Dermis microvascular lymphatic vessel endothelial cell (primary cell): ENCODE measurements at places on chromosomes 11 and 22. TPM values are rescaled to one million over a fixed set of nuclear protein-coding genes. Genes with fewer than 3 reads are reported as not detected.

Gene RBMXL2
- not detected in 2 replicates for total RNA-seq

GRCh38 chr11:65781152-65781961 is 581 bp upstream of the AP5B1 start:
- DNase-seq: peak; percentile 42

Gene GPHA2
- total RNA-seq: not detected in 2 replicates

DNA sequence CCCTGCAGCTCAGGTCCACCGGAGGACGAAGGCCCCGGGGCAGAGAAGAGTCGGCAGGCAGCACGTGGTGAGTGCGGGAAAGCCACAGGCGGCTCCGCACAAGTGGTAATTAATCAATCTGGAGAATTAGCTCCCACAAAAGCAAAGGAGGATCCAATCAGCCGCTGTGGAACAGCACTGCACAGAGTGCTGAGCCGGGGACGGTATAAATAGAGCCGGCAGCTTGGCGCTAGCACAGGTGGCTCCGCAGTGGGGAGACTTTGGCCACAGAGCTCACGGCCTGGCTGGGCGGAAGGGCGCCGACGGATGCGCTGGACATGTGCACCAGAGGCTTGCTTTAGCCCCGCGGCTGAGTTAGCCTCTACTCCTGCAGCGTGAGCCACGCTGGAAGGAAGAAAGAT is 48.9 kb downstream of the IGSF9B start:
- no peak for DNase-seq

Gene BIK
- total RNA-seq: 1.0 and 1.4 TPM in 2 replicates

GRCh38 chr11:117217141-117218084 is 14.5 kb downstream of the PCSK7 start:
- DNase-seq: peak; percentile 24
